ENCODE measurements at places on chromosomes 1 and 21. TPM values are rescaled to one million over a fixed set of nuclear protein-coding genes. Genes with fewer than 3 reads are reported as not detected.

Gene NPHP4
- total RNA-seq = 1.4 TPM

GRCh38 chr1:165152109-165152508 is 204.4 kb downstream of the LMX1A start:
- no peak for DNase-seq

- no peak for DNase-seq
Observed at GRCh38 chr1:172308577-172308976, 111.9 kb upstream of the C1orf105 start.

Gene EPHA8
- total RNA-seq = not detected

Gene PCSK9
- under 0.01 TPM for total RNA-seq
